IPS-NIHi11 (cell line): ENCODE measurements at places on chromosomes 11 and 22.

GRCh38 chr11:115939104-115939730 lies 435.0 kb upstream of the CADM1 start:
- no peak for DNase-seq

- DNase-seq, result no peak
Observed at GRCh38 chr11:34345540-34345876, 12.3 kb downstream of the ABTB2 start.

GRCh38 chr11:86056351-86056854 lies 12.5 kb downstream of the PICALM start:
- no peak for DNase-seq

DNA sequence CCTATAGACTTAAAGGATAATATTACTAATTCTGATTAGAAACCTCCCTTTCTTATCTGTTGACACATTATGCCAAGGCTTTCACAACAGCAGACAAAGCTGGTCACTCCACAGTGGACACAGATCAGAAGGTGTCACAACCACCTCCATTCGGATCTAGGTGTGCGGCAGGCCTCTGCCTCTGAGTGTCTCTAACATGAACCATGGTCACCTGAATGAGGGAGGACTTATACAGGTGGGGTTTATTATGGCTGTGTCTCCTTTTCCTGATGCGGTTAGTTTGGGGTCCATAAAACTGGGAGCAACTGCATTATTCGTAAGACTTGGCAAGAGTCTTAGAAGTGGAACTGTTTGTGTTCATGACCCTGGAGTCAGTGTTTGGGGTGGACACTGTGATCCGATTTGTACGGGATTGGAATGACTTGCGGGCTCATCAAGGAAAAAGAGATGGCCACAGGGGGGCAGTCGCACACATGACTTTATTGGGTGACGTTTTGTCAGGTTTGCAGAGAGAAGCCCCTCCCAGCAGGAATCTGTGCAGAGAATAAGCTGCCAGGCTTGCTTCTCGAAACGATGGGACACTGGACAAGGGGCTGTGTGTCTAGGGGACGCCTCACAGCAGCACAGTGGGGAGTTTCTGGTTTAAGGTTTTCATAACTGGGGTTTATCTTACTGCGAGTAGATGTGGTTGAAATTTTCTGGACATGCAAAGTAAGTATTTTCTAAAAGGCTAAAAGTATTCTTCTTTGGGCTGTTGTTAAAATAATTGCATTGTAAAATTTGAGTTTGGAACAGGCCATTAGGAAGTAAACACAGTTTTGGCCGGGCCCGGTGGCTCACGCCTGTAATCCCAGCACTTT lies 90.6 kb downstream of the GAB4 start:
- peak; percentile 50 for DNase-seq

DNA sequence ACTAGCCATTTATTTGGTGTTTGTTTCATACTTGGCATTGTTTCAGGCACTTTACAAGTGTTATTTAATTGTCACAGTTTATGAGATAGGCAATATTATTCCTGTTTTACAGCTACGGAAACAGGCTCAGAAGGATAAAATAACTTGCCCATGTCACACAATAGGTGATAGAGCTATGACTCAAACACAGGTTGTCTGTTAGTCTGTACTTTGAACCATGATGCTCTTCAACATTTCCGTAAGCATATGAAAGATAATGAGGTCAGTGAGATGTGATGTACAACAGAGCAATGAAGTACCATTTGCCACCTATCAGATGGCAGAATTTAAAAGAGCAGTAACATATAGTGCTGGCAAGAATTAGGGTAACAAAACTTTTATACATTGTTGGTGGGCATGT lies 15.3 kb downstream of the TUG1 start:
- no peak for DNase-seq

DNA sequence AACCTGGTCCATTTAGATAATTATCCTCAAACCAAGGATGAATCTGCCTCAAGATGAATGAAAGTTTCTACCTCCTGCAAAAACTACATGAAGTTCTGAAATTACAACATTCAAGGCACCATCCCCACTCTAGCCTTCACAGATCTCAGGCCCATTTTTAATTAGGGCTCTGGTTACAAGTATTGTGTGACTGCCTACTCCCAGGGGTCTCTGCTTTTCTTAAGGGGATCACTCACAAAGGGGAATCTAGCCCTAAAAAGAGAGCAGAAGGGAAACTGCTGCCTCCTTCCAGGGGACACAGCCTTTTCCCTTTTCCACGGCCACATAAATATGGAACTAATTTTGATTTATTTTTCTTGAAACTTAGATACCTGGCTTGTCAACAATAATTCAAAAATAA lies 17.4 kb upstream of the TMEM135 start:
- DNase-seq, result peak; percentile 31

- no peak for DNase-seq
Observed at GRCh38 chr11:122979103-122979814, 2.4 kb downstream of the BSX start.

DNA sequence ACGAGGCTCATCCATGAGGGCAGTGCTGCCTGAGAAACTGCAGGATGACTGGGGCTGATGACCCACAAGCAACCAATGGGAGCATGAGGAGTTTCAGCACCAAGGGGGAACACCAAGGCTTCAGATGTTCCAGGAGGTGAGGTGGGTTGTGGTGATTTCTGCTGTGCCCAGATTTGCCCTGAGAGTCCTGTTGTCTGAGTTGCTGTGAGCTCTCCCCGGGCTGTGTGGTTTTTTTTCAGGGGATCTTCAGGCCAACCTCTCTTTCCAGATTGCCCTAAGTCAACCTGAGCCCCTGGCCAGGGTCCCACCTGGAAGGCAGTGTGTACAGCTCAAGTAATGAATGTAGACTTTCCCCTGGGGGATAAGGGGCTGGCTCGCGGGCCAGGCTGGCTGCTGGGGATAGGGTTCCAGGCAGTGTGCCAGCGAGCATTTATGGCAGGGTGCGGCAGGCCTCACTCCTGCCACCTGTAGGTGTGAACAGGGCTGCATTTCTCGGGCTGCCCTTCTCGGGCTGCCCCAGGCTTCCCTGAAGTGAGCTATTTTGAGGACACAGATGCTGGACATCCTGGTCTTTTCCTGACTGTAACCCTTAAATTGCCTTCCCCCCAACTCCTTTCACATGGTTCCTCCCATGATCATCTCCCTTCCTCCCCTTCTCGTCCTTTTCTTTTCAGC lies 9.8 kb downstream of the SLC22A6 start:
- peak; percentile 76 for DNase-seq

DNA sequence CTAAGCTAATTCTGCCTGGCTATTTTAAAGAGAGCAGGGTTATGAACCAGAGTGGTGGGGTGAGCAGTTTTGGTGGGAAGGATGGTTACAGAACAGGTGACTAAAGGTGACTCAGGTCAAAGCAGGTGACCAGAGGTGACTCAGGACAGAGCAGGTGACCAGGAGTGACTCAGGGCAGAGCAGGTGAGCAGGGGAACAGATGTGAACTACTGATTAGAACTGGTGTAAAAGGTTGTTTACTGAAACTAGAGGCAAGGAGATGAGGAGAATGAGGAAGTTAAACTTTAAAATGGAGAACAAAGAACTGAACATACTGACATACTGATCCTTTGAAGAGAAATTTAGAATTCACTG lies 15.4 kb upstream of the HYLS1 start:
- no peak for DNase-seq

- DNase-seq, result no peak
Observed at GRCh38 chr11:73230931-73231330, 12.8 kb downstream of the P2RY2 start.

- no peak for DNase-seq
Observed at GRCh38 chr22:36914390-36914752, 943 bp downstream of the CSF2RB start.

DNA sequence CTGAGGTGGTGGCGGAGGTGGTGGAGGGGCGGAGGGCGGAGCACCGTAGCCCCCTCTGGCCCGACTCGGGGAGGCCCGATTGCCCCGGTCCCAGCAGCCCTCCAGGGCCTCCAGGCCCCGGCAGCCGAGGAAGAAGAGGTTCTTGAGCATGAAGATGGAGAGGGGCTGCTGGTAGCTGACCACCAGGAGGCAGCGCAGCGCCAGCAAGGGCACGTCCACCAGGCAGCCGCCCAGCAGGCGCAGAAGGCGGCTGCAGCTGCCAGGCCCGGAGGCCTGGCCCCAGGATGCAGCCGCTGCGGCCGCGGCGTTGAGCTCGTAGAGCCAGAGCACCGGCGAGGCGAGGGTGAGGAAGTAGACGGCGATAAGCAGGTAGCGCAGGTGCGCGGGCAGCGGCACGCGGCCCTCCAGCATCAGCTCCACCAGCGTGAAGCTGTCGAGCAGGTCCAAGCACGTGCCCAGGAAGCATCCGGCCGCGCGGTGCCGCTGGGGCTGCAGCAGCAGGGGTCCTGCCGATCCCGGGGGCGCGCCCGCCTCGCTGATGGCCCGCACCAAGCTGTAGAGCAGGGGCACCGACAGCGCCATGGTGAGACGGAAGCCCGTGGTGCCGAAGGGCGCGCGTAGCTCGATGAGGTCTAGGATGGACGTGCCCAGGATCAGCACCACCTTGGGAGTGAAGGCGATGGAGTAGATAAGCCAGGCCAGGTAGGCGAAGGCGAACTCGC lies 1.5 kb downstream of the TMEM121B start:
- peak; percentile 78 for DNase-seq

DNA sequence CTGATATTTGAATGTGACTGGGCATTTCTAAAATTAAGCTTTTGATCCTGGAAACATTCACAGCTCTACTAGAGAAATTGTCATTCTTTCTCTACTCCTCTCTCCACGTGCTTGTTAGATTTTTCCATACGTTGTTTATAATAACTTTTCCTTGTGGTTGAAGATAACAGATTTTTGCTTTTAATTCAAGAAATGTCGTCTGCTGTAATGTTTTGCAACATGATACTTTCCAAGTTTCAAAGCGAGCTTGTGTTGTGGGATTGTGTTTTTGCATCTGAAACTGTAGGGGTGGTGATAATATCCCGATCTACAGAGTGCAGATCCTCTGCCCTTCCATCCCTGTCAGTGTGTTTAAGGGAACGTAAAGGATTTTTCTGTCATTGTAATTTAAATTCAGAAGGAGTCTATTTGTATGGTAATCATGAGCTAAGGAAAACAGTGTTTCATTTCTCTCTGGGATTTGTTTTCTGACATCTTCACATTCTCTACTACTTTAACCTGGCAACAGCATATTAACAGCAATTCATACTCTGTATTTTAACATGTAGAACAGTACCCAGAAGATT lies 321.4 kb downstream of the FAT3 start:
- no peak for DNase-seq

- no peak for DNase-seq
Observed at GRCh38 chr11:87444993-87445392, 407.3 kb downstream of the TMEM135 start.

DNA sequence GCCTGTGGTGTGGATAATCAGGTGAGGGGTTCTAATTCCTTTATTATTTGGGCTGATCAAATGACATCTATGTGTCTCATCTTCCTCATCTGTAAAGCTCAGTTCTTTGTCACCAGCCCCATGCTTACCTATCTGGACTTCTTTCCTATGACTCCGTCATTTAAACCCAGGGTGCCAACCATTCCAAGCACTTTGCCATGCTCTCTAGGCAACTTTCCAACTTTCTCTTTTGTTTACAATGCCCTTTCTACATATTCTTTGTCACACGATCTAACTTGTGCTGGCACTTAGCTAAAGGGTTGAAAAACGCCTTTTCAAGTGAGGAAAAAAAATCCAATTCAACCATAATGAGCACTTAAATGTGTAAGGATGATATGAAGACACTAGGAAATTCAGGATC lies 27.9 kb downstream of the EXPH5 start:
- no peak for DNase-seq

- no peak for DNase-seq
Observed at GRCh38 chr11:65609229-65609628, 4.8 kb downstream of the MAP3K11 start.

GRCh38 chr11:80173371-80174136 lies 732.7 kb upstream of the TENM4 start:
- no peak for DNase-seq

- no peak for DNase-seq
Observed at GRCh38 chr11:47891886-47892285, 43.7 kb upstream of the NUP160 start.

DNA sequence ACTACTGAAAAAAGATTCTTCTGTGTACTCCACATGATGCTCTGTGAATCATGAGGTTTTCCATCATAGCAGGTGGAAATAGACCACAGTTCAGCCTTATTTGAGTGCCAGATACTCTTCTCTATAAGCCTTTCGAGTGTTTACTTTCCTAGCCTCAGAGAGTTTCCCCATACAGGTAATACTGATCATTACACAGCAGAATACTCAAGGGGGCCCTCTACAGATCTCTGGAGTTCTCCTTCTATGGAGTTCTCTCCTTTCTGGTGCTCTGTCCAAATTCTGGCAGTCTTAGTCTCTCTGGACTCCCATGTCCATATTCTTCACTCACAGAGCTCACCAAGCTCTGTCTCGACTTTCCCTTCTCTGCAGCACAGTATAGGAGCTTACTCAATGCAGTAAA lies 175.7 kb upstream of the CARD18 start:
- peak; percentile 20 for DNase-seq

- no peak for DNase-seq
Observed at GRCh38 chr11:123046473-123047259, 15.3 kb downstream of the HSPA8 start.

- DNase-seq, result no peak
Observed at GRCh38 chr22:19377565-19378343, 53.8 kb downstream of the HIRA start.

DNA sequence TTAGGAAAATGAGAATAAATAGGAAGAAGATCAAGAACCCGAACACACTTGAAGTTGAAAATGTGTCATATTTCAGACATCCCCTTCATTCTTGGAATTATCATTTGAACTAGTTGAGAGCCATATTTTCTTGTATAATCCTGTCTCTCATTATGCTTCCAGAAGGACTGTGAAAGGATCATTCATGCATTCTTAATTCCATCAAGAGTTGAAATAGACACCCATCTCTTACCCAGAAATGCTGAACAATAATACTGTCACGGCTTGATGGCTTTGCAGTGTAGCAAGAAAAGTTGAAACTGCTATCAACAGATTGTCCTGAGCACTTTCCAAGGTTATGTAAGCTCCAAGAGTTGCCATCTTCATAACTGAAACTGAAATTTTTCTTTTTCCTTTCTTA lies 79.7 kb downstream of the ARHGAP42 start:
- DNase-seq, result no peak

DNA sequence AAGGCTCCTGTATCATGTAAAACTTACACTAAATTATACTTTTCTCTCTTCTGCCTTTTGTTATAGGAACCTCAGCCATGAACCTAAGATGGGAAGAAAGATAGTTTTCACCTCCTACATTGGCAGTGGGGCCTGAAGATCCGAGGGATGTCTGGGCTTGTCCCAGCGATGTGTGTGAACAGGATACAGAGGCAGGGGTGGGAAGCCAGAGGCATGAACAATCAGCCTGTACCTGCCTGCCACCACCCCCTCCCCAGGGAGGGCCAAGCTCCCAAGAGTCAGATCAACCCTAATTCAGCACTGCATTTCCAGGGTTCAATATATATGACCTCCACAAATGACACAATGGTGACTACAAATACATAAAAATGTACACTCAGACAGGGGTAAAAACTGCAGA lies 9.4 kb downstream of the KIAA0930 start:
- no peak for DNase-seq

DNA sequence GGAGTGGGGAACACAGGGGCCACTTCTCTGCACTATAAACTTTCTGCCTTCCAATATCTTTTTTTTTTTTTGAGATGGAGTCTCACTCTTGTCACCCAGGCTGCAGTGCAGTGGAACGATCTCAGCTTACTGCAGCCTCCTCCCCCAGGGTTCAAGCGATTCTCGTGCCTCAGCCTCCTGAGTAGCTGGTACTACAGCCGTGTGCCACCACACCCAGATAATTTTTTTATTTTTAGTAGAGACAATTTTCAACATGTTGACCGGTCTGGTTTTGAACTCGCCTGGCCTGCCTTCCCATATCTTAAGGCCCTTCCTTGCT lies 1.7 kb downstream of the SLC3A2 start:
- DNase-seq, result no peak
